ENCODE measurements at places on chromosomes 1 and 21.

- DNase-seq = no peak
Measured at GRCh38 chr1:235093013-235093695, 35.5 kb downstream of the TOMM20 start.

DNA sequence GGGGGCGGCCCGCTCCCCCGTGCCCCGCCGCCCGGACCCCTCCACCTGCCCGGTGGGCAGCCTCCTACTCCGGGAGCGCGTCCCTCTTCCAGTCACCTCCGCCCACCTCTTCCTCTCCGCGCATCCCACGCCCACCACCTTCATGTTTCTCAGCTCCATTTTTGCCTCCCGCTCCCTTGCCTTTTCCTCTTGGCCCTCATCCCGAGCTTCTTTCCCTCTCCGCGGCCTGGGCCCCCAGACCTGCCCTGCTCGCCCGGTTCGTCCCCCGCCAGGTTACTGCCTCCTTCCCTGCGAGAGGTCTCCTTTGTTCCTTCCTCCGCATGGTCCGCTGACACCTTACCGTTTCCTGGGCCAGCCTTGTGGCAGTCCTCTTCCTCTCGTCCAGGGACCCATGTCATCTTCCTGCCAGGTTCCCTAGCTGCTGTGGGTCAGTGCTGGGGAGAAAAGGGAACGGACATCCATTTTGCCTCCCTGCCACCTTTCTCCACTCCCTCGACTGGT is 563 bp downstream of the QSOX1 start:
- peak; percentile 42 for DNase-seq

- DNase-seq = no peak
Measured at GRCh38 chr1:198212675-198213074, 55.9 kb downstream of the NEK7 start.

GRCh38 chr1:165793951-165794350 is 25.3 kb upstream of the TMCO1 start:
- DNase-seq = no peak

DNA sequence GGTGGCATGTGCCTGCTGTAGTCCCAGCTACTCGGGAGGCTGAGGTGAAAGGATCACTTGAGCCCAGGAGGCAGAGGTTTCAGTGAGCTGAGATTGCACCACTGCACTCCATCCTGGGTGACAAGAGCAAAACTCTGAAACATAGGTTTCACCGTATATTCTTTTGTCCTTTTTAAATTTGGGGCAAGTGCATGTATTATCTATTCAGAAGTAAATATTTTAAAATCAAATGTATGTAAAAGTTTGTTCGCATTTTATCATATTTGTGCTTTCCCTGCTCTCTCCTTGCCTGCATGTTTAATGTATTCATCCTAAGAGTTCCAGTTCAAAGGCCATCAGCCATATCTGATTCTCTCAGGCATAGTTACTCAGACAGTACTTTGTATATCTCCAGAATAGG is 7.9 kb upstream of the UFC1 start:
- no peak for DNase-seq

DNA sequence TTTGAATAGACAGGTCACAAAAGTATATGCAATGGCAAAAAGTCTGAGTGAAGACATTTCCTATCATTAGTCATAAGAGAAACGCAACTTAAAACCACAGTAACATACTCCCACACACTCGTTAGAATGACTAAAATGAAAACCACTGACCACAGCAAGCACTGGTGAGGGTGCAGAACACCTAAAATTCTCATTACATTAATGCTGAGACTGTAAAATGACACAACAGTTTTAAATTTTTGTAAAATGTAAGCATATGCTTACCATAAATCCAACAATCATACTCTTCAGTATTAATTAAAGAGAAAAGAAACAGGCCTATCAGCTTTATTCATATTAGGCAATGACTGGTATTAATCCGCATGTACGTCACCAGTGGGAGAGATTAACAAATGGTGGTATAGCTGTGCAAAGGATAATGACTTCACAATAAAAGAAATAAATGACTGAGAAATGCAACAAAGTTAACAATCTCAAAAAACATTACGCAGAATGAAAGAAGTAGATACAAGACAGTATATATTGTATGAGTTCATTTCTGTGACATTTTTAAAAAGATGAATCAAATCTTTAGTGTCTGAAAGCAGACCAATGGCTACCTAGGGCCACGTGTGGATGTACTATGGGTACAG is 253.5 kb downstream of the AKT3 start:
- DNase-seq = no peak

All from ovary (tissue), 10 donors.